ENCODE measurements at places on chromosomes 3 and 15.
A peak's percentile ranks its signal among the peaks of the same experiment; 100 is the strongest.

DNA sequence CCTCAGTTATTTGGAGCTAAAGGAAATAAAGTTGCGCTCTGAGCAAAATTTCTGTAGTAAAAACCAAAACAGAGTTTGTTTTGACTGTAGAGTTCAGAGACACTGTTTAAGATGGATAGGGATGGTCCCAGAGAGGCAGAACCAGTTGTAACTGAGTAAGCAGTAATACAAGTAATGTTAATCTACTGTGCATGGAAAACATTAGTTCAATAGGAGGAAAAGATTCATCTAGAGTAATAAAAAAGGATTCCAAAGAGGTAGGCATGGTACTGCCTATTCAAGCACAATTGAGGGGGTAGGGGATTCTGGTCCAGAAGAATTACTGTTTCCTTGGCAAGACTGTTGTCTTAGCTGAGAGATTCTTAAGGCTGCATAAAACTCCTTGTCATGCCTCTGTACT lies 77.4 kb downstream of the RASA2 start:
- DNase-seq = no peak

DNA sequence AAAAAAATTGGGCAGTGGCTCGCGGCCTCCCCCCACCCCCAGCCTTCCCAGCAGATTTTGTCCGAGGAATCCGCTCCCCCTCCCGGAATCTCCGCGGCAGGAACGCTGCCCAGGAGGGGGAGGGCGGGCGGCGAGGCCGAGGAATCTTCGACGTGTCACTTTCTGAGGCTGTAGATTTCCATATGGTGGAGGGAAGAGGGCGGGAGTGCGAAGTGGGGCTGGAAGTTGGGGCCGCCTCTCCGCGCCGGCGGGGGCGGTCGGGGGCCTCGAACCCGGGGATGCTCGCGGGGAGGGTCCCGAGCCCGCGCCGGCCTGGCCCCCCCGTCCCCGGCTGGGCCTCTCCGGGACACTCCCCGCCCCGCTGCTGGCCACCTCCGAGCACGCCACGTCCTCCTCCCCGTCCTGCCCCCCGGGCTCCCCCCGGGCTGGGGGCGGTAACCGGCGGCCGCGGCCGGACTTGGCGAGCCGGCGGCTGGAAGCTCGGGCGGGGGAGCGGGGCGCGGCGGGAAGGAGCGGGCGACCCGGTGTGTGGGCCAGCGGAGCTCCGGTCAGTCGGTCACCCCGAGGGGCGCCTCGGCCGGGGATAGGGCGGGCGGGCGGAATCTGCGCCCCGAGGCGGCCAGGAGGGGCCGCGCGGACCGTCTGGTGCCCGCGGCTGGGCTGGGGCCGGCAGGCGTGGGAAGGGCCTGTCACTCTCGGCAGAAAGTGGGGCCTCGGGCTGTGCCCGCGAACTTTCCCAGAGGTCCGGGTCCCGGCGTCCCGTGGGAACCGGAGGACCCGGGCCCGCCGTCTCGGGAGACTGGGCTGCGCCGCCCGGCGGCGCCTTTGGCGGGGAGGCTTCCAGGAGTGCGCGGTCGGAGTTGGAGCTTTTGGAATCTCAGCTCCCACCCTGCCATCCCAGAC lies 951 bp downstream of the FNDC3B start:
- peak; percentile 51 for DNase-seq

DNA sequence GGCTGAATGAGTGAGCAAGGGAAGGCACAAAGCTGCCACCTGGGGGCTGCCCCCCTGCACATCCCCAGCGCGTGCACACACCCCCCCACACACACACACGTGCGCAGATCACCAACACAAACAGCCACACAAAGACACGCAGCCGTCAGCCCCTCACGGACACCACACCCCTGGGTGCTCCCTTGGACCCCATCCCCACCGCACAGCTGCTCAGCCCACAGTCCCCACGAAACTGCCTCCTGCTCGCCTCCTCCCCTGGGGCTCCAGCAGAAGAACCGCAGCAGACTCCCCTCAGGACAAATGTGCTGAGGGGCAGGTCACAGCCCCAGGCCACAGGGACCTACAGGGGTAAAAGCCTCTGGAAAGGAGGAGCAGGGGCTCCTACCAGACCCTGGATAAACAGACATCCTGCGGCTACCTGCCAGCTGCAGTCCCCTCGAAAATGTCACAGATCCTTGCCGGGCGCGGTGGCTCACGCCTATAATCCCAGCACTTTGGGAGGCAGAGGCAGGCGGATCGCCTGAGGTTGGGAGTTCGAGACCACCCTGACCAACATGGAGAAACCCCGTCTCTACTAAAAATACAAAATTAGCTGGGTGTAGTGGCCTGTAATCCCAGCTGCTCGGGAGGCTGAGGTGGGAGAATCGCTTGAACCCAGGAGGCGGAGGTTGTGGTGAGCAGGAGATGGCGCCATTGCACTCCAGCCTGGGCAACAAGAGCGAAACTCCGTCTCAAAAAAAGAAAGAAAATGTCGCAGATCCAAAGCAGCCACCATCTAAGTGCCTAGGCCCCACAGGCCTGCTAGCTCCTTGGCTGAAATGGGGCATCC lies 6.5 kb downstream of the TWF2 start:
- peak; percentile 64 for DNase-seq

DNA sequence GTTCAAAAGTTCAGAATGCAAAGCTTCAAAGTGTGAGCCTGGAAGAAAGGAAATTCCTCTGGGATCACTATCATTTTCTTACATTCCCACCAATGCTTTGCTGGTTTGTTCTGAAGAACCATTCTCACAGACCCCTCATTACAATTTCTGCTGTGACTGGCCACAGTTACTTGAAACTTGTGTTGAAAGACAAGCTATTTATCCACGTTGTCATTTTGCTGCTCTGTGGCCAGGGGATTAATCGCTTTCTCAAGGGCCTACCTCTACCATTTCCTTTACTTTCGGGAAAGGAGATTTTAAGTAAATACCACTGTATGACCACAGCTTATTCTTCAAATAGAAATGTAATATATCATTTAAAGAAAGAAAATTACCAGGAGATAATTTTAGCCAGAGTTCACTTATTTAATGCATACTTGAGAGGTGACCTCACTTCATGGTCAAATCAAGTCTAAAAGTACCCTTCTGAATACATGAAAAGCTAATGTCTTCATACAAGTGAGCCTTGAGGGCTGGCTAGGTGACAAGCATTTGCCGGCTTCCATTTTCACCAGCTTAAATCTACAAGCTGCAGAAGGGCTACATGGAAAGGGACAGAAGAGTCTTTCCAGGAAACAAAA lies 69.8 kb upstream of the ROBO2 start:
- DNase-seq = no peak

GRCh38 chr15:48006031-48006511 lies 114.7 kb upstream of the SLC24A5 start:
- no peak for DNase-seq
